ENCODE measurements at places on chromosomes 12 and 14.

DNA sequence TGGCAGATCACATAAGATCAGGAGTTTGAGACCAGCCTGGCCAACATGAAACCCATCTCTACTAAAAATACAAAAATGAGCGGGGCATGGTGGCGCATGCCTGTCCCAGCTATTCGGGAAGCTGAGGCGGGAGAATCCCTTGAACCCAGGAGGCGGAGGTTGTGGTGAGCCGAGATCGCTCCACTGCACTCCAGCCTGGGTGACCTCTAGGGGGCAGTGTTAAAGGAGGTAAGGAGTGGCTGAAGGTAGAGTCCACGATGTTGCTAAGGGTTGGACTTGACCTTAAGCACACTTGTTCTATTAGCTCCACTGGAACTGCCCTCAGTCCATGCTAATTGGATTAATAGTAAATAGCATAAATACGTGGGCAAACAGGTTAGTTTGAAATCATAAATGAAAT is 62.4 kb upstream of the PSMC1 start:
- no peak for DNase-seq

DNA sequence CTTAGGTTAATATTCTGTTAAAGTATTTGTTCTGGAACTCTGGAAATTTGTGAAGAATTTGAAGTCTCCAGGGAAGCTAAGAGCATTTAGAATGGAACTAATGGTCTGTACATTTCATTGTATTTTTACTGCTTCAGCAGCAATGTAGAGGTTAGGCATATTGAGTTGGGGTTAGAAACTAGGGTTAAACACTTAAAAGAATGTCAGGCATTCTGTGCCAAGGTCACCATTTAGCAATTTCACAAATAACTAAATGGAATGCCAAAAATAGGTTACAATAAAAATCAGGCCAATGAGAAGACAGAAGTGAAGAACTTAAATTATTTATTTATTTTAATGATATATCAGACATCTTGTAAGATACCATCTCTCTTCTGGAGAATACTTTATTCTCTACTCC is 210.8 kb downstream of the C12orf50 start:
- no peak for DNase-seq

DNA sequence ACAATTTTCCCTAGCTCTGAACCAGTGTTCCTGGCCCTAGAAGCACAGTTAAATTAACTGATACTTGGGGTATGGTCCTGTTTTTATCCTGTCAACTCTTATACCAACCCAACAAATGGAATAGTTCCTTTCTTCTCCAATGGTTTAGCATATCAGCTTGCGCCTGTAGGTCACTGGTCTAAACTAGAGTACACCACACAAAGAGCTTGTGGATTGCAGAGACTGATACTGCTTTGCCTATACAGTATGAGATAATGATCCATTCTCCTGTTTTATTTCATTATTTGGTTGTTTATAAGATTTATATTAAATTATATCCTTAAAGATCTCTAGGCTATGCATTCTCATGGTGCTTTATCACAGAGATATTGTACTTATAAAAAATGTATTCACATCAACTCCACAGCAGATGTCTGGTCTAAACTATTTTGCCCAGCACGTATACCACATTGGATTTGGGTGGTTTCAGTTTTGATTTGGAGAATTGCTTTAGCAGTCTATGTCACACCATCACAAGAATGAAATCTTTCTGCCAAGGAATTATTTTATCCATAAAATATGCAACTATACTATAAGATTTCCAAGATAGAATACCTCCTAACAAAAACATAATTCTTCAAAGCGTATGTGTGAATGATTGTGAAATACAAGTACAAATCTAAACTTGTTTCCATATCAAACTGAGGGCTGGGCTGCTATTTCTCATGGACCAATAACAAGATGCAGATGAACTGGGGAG is 142.1 kb downstream of the SLC16A7 start:
- no peak for DNase-seq

DNA sequence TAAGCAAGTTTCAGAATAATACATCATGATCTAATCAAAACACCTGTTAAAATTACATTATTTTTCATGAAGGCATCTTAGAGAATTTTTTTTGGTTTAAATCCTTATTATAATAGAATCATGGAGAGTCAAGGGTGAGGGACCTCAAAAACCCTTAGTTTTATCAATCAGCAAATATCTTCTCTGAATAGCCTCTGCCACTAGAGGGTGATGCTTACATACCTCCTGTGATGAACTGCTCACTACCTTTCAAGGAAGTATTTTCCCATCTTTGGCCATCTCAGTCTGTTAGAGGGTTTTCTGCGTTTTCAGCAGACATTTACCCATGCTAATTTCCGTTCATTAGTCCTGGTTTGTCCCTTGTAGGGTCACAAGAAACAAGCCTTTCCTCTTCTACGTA is 200.2 kb downstream of the TRHDE start:
- DNase-seq = no peak

- no peak for DNase-seq
Observed at GRCh38 chr14:61516118-61516743, 179.1 kb upstream of the HIF1A start.

GRCh38 chr12:26293612-26294011 is 98.2 kb downstream of the SSPN start:
- no peak for DNase-seq

DNA sequence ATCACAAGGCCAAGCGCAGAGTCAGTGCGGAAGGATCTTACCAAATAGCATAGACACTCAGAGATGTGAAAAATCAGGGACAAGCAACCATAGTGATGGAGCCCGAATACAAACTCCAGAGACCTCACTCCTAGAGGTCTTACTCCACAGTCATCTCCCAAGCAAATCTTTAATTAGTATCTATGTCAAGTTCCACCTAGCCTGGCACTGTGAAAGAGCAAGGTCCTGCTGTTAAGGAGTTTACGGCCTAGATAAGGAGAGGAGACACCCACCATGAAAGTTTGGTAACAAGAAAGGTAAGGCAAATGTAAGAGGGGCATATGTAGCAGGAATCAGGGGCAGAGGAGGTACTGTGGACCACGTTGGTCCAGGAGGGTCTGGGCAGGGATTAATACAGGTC is 7.4 kb upstream of the PLEKHG6 start:
- no peak for DNase-seq

DNA sequence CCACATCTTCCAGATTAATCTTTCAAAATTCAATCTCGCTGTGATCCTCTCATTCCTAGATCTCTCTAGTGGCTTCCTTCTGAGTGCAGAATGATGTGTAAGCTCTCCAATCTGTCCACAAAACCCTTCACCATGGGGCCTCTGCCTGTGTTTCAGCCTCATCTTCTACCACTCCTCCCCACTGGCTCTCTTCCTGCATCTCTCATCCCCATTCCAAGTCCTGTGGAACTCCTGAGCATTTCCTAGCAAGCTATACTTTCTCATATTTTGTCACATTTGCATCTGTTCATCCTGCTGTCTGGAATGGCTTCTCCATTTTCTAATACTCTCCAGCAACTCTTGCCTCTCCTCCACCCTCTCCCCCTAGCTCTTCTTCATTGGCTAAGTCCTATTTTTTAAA is 242.0 kb upstream of the DAAM1 start:
- no peak for DNase-seq

GRCh38 chr12:12456637-12457036 is 99.8 kb downstream of the BORCS5 start:
- DNase-seq = no peak

GRCh38 chr12:57865084-57865751 is 18.7 kb upstream of the CTDSP2 start:
- no peak for DNase-seq

- no peak for DNase-seq
Observed at GRCh38 chr14:59208954-59209353, 20.5 kb downstream of the DAAM1 start.

DNA sequence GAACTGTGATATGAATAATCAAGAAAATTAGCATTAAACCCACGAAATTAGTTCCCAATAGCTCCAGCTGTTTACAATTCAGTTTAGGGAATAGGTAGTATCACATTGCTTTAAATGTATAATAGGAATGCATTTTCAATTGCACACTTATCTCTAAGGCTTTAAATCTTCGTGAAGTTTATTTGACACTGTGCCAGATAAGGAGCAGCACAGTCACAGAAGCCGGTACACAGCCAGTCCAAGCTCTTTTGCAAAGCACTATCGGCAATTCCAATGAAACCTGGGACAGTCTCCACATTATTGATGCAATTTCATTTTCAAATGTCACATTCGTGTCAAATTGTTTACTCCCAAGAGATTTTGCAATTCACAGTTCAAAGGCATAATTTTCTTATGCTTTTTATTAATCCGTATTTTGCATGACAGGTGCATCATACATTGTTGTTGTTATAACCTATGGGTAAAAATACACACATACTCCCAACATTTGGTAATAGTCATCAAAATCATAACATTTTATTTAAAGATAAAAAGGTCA is 602.8 kb downstream of the RPS29 start:
- no peak for DNase-seq

Measured in cortex of kidney (tissue), 1 donor.